ENCODE measurements at places on chromosomes 5 and 9.

- DNase-seq: no peak
Measured at GRCh38 chr5:151719228-151720000, 32.7 kb upstream of the SPARC start.

DNA sequence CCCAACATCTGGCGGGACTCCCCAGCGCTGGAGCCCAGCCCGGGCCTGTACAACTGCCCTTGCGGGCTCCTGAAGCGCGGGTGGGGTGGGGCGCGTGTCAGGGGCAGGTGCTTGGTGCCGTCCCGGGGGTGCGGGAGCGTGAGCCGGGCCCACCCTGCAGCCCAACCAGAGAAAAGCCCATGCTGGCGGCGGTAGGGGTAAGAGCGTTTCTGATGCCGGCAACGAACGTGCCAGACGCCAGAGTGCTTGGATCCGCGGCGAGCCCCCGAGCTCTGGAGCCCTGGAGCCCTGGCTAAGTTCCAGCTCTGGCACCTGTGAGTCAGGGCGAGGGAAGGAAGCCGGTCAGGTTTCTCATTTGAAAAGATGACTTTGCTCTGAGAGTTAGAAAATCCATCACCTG lies 58.0 kb downstream of the ZNF510 start:
- DNase-seq: peak; percentile 1

DNA sequence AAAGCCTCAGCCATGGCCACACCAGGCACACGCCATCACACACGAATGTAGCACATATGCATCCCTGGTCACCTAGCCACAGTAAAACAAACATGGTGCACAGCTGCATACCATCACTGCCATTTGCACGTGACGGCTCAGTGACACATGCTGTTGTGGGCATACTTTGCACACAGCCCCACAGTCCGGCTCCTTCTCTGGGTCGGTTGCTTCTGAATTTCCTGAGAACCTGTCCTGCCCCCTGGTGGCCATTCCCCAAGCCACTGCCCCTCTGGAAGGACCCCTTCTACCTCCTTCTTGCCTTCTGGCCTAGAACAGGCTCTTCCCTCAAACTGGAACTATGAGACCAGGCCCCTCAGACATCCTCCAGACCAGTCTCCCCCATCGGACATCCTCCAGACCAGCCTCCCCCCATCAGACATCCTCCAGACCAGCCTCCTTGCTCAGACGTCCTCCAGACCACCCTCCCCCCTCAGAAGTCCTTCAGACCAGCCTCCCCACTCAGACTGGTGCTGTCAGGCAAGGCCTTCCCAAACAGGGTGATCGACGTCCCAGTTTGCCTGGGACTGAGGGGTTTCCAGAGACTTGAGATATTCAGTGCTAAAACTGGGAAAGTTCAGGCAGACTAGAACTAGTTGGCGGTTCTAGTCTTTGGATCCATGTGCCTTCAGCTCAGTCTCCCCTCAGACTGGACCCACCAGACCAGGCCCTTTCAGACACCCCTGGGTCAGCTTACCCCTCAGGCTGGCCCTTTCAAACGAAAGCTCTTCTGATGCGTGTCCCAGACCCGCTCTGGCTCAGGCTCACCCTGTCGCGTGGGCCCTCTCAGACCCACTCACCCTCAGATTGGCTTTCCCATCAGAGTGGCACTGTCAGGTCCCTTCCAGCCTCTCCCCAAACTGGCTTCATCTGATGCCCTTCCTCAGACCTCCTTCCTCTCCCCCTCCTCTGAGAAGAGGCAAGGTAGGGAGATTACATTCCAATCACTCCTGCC lies 24.3 kb upstream of the ENHO start:
- DNase-seq: no peak

GRCh38 chr9:106291786-106292185 lies 571.2 kb upstream of the ZNF462 start:
- DNase-seq: no peak

GRCh38 chr5:79795764-79796398 lies 106.2 kb downstream of the CMYA5 start:
- DNase-seq: no peak

GRCh38 chr5:25285136-25285535 lies 640.4 kb upstream of the CDH10 start:
- DNase-seq: no peak

DNA sequence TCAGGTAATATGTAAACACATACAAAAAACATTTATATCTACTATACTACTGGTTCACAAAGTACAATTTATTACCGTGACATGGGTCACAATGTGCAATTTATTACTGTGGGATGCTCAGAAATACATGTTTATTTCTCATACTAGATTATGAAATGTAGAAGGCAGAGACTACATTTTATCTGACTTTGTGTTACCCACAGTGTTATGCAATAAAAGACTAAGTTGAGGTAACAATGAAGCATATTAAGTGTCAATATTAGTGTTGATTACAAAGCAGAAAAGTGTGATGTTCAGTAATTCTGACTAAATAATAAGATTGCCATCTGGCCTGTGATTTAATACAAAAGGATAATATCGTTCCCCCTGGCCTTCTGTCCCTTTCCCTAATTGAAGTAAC lies 42.4 kb downstream of the CPLANE1 start:
- DNase-seq: no peak

DNA sequence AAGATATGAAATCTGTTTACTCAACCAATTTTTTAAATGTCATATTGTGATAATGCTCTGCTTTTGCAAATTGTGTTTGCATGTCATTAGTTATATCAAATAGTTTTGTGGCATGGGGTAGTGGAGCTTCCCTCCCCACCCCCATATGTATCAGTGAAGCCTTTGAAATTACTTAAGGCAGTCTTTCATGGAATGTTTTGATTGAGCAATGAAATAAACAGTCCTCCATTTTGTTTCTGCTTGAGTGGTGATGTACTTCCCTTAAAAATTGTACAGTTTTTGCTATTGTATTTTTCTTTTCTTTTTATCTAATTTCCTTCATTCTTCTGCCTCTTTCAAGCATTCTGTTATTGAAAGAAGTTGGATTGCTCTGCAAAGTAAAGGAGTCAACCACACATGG lies 3.5 kb downstream of the SOWAHA start:
- no peak for DNase-seq

DNA sequence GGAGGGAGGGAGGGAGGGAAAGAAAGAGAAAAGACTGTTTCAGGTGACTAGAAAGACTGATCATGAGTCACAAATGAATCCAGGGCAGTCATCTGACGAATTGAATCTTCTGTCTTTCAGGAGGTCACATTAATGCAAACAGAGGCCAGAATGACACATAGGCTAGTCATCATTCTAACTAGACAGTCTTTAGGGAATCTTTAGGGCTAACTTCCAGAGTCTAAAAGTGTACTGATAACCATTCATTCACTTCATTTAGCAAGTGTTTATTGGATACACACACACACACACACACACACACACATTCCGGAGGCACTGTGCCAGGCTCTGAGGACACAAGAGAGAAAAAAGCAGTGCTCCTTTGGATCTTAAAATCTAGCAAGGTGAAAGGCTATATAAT lies 156.7 kb downstream of the EBF1 start:
- no peak for DNase-seq

GRCh38 chr5:114418176-114419066 lies 56.6 kb downstream of the KCNN2 start:
- DNase-seq: no peak
